ENCODE measurements at places on chromosomes 3 and 15. TPM values are rescaled to one million over a fixed set of nuclear protein-coding genes. Genes with fewer than 3 reads are reported as not detected.

DNA sequence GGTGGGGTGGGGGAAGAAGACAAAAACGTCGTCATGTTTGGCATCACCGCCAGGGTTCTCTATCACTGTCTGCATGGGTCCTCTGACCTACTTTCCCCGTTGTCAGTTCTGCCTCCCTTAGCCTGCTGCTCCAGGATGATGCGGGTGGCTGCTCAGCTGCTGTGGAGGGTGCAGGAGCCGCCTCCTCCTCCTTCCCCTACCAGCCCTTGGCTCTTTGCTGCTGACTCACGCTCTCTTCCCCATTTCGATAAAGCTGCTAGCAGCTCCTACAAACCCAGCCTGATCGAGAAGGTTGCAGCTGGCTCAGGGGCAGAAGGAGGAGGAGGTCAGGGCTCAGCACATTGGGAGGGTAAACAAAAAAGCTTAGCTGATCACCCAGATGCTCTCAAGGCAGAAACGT is 49.5 kb upstream of the SEC13 start:
- H3K27ac ChIP-seq = no peak overlapping the region
- H3K4me3 ChIP-seq = no peak overlapping the region
- no peaks in the 10 kb centered on the region for H3K36me3 ChIP-seq

DNA sequence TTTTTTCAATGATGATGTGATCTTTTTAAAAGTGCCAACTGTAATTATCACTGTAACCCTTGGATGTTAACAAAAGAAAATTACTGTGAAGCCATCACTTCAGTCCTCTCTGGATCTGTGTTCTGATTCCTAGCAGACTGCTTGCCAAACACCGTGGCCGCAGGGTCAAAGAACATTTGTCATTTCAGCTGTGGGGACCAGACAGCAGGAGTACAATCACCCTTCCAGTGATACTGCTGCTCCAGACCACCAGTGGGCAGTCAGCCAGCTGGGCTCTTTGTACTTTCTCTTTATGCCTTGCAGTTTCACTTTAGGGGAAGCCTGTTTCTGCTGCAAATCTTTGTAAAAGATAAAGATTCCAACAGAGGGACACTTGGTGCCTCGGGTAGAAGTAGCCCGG is 770.0 kb downstream of the GRM7 start:
- no peaks in the 10 kb centered on the region for H3K27me3 ChIP-seq
- H3K27ac ChIP-seq = no peak overlapping the region
- DNase-seq = no peak
- H3K4me3 ChIP-seq = no peak overlapping the region

Gene SAMMSON
- not detected for total RNA-seq

- no peaks in the 10 kb centered on the region for H3K36me3 ChIP-seq
- DNase-seq = no peak
- H3K4me1 ChIP-seq = peaks cover 11% of the 10 kb centered on the region
- no peak overlapping the region for H3K4me3 ChIP-seq
- H3K27ac ChIP-seq = no peak overlapping the region
Measured at GRCh38 chr15:74257105-74257504, 21.0 kb downstream of the CCDC33 start.

Data from psoas muscle (tissue), 8 donors.